HuH-7 (cell line): ENCODE measurements at places on chromosomes 4 and X.

DNA sequence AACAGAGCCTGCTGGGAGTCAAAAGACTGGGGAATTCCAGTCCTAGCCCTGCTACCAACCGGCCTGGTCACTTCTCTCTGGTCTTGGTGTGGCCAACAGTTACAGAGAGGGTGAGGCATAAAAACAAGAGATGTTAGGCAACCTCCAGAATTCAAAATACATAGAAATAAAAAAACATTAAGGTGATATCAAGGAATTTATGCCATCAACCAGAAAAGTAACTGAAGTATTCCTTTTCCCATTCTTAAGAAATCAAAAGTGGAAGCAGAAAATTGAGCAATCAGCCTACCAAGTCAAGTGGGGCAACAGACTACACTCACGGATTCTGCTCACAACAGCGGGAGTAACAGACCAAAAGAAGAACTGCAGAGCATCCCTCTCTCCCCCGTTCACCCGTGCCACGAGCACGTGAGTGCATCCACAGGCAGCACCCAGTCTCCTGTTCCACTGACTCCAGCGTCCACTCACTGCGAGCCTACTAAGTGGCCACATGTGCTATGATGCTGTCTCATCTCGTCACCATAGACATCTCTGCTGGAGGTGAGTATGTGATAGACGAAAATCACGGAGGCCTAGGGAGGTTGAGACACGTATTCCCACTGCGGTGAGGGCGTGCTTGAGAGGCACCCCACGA lies 29.3 kb downstream of the AFAP1 start:
- no peak for DNase-seq

DNA sequence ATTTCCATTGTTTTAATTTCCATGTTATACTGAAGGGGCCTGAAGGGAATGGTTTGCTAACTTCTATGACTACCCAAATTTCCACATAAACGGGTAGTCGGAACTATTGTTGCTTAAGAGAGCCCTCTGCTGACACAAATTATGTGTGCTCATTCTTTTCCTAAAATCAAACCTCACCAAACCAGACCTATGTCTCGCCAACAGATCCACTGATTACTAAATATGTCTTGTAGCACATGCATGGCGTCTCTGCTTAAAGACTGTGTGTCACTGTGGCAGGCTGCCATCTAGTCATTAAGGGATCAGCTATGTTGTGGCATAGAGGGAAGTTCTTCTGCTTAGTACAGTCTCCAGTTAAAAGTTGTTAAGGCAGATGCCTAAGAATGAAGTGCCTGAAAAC lies 25.1 kb downstream of the PIR start:
- no peak for DNase-seq

DNA sequence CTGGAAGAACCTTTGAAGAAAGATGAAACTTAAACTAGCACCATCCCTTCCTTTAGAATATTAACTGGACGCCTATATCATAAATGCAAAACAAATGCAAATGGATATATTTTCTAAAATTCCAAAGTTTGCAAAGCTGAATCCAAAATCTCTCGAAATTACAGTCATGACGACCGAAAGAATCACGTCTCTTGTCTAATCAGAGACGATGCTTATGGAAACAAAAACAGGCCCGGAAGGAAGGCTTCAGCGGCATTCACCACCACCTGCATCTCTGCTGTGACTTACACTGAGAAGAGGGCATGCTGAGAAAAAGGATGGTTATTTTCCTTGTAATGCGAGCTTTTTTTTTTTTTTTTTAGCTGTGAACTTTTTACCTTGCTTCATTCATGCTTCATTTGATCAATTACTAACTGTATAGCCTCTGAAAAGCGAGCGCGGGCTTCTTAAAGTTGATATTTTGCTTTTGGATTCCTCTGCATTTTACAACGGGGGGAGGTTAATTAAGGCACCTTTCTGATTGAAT lies 209.3 kb downstream of the SOWAHB start:
- no peak for DNase-seq

DNA sequence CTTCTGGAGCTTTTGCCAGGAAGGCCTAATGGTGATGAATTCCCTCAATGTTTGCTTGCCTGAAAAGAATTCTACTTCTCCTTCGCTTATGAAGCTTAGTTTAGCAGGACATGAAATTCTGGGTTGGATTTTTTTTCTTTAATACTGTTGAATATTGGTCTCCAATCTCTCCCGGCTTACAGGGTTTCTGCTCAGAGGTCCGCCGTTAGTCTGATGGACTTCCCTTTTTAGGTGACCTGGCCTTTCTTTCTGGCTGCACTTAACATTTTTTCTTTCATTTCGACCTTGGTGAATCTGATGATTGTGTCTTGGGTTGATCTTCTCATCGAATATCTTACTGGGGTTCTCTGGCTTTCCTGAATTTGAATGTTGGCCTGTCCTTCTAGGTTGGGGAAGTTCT lies 17.2 kb upstream of the TMPRSS11A start:
- DNase-seq = no peak

DNA sequence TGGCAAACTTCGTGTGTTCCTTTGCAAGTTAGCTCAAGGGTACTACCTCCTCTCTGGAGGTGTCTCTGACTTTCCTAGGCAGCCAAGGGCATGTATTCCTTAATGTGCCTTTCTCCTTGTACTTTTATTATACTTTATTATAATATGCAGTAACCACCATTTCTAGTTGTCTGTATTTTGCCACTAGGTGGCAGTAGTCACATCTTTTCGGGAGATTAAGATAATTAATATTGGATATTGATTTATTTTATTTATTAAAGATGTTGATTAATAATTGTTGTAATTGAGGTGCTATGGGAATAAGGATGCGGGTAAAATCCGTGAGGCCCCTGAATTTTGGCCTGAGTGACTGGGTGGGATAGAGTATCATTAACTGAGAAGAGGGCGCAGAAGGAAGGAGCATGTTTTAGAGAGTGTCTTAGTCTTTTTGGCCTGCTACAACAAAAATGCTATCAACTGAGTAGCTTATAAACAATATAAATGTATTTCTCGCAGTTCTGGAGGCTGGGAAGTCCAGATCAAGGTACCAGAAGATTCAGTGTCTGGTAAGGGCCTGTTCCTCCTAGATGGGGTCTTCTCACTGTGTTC lies 153.3 kb downstream of the TMEM164 start:
- no peak for DNase-seq

DNA sequence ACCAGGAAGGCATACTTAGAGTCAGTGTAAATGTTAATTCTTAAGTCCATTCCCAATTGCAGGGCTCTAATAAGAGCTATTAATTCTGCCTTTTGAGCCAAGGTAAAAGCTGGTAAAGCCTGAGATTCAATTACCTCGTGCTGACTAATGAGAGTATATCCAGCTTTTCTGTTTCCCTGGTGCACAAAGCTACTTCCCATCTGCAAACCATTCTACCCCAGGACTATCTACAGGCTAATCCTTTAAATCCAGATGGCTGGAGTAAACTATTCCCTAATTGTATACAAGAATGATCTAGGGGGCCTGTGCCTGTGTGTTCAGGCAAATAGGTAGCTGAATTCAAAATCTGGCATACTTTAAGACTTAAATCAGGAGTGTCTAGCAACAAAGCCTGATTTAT lies 365.0 kb downstream of the GPM6A start:
- no peak for DNase-seq

- no peak for DNase-seq
Measured at GRCh38 chr4:85180533-85180932, 214.0 kb upstream of the WDFY3 start.

DNA sequence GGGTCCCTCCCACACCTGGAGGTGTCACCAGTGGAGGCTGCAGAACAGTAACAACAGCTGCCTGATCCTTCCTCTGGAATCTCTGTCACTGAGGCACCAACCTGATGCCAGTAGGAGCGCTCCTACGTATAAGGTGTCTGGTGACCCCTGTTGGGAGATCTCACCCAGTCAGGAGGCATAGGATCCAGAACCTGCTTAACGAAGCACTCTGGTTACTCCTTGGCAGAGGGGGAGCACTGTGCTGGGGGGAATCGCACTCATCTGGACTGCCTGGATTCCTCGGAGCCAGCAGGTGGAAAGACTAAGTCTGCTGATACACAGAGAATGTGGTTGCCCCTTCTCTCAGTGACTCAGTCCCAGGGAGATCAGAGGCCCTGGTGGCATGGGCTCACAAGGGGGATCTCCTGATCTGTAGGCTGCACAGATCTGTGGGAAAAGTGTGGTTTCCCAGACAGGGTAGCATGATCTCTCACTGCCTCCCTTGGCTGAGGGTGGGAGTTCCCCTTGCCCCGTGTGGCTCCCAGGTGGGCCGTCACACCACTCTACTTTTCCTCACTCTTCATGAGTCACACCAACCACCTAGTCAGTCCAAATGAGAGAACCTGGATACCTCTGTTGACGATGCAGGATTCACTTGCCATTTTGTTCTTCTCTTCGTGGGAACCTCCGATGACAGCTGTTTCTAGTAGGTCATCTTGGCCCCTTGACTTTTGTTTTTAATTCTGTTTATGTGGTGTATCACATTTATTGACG lies 305.9 kb downstream of the IDS start:
- DNase-seq = no peak

- DNase-seq = no peak
Measured at GRCh38 chr4:127309369-127310102, 323.2 kb upstream of the INTU start.

DNA sequence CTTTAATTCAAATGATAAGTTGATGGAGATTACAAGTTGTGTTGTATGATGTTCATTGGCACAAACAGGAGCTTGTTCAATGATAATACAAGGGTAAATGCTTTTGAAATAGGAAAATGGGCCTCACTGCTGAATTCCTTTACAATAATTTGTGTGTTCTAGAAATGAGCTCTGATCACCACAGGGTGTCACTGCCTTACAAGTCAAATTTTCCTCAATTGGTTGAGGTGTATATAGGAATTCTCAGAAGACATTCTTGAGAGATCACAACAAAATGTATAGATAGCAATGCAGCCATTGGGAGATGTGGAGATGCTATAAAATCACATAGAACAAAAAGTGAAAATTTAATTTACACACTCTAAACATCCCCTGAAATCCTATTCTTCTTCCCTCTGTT lies 49.6 kb downstream of the KLF8 start:
- DNase-seq = no peak

DNA sequence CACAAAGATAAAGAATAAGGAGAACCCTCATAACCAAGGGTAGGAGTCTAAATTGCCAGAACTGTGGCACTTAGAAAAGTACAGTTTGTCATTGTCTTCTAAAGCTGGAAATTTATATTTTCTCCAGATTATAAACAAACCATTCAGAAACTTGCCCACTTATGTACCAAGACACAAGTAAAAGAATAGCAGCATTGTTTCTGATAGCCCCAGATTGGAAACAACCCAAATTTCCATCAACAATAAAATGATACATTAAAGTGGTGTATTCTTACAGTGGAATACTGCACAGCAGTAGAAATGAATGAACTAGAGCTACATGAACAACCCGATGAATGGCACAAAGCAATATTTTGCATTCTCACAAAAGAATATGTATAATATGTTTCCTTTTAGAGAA lies 63.1 kb upstream of the PDHA1 start:
- DNase-seq = no peak

- DNase-seq = no peak
Measured at GRCh38 chr4:109989618-109990017, 76.9 kb downstream of the EGF start.

DNA sequence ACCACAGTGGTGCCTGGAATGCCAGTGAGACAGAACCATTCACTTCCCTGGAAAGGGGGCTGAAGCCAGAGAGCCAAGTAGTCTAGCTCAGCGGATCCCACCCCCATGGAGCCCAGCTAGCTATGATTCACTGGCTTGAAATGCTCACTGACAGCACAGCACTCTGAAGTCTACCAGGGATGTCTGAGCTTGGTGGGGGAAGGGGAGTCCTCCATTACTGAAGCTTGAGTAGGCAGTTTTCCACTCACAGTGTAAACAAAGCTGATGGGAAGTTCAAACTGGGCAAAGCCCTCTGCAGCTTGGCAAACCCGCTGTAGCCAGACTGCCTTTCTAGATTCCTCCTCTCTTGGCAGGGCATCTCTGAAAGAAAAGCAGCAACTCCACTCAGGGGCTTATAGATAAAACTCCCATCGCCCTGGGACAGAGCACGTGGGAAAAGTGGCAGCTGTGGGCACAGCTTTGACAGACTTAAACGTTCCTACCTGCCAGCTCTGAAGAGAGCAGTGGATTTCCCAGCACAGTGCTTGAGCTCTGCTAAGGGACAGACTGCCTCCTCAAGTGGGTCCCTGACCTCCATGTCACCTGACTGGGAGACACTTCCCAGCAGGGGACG lies 32.0 kb downstream of the NAP1L2 start:
- DNase-seq = no peak

DNA sequence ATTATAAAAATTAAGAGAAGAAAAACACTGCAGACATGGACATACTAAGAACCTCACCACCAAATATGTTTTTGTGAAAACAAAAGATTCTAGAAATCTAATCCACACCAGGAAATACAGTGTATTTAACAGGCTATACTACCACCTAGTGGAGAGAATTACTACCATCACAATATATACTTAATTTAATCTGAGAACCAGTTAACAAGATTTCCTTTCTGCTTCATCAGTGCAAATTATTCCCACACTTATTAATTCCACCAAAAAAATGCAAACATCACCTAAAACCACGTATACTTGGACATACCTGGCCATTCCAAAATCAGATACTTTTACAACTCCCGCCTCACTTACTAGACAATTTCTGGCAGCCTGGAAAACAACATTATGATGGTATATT lies 7.0 kb upstream of the TXK start:
- DNase-seq = peak; percentile 20

DNA sequence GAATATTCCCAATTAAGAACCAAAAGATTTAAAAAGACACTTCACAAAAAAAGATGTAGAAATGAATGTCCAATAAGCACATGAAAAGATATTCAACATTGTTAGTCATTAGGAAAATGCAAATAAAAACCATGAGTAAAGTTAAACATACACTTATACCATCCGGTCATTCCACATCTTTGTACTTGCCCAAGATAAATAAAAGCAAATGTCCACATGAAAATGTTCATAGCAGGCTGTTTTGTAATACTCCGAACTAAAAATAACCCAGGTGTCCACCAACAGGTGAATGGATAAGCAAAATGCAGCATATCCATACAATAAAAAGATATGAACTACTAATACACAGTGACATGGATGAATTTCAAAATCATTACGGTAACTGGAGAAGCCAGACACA lies 28.6 kb upstream of the ZCCHC4 start:
- peak; percentile 29 for DNase-seq

DNA sequence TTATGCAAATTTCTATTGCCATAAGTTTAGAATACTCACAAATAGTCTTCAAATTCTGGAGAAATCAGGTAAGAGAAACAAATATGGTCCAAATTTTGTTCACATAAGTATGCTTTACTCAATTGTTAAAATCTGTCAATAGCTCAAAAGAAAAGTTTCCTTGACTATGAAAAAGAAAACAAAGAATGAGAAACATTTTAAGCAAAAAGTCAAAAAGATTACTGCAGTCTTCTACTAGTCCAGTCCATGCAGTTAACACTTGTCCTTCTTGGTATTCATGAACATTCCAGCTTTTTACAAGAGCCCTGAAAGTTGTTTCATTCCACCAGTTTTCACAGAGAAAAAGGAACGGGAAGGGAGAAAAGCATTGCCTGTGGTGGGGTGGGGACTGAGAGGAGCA lies 54.7 kb upstream of the ZXDA start:
- no peak for DNase-seq
